GF-D8 (cell line): ENCODE measurements at places on chromosomes 2 and 18.

DNA sequence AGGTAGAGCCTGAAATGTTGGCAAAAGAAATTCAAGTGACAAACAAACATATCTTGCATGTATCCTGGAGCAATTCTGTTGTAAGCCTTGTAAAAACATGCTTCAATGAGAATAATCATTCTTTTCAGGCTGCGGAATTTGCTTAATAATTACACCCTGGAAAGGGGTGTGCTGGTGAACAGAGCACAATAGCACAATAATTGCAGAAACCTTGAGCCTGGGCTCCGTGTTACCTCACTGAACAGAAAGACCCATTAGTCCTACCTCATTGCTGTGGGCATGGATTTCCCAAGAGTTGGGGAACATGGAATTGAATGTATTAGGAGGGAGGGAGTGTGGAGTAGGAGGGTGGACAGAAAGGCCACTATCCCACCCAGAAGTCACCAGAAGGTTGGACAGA is 168.0 kb upstream of the ALKAL2 start:
- no peak for DNase-seq

DNA sequence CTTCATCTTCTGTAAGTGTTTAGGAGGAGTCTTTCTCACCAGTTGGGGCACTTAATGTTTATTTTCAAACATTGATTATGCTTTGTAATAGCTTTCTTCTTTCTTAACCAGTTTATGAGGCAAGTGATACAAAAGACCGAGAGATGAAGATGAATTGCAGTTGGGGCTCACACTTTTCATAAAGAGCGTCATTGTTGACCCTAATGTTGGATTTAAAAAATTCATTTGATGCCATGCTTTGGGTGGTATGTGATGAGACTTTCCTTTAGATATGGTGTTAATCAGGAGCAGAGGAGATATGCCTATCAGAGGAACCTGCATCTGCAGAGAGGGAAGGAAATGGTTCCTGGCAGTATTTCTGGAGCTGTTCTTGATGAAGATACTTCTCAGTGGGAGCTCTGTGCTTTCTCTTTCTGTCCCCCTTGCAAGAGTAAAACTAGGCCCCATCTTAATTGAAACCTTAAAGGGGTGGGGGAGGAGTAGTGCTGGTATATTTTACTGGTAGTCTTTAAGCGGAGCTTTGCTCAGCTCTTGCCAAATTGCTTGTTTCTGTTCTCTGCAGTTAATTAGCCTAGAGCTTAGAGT is 2.3 kb downstream of the EML4 start:
- no peak for DNase-seq

DNA sequence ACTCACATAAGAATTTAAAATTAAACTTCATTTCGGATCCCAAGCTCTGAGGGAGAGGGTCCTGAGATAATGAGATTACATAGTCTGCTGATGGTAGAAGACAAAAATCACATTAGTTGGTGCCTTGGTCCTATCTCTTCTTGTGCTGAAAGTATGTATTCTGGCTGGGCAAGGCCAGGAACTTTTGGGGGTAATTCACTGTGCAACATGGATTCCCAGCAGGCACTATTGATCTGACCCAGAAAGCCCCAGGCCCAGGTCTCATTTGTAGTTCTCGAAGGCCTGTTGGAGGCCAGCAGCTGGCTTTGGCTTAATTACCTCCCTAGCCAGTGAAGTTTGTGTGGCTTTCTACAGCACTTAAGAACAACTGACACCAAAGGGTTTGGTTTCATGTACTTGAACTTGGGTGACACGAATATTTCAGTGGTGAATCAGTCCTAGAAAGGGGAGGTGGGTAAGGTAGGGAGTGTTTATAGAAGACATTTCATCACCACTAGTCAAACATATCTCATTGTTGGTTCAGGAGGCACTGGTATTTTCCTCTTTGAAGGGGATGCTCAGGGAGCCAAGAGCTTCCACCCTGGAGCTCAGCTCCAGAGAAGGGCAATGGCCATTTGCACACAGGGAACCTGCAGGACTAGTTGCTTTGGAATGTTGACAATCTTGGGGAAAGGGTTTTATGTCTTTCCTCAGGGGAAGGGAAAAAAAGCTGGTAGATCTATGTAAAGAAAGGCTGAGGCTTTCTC is 217.8 kb downstream of the OSR1 start:
- DNase-seq = no peak

DNA sequence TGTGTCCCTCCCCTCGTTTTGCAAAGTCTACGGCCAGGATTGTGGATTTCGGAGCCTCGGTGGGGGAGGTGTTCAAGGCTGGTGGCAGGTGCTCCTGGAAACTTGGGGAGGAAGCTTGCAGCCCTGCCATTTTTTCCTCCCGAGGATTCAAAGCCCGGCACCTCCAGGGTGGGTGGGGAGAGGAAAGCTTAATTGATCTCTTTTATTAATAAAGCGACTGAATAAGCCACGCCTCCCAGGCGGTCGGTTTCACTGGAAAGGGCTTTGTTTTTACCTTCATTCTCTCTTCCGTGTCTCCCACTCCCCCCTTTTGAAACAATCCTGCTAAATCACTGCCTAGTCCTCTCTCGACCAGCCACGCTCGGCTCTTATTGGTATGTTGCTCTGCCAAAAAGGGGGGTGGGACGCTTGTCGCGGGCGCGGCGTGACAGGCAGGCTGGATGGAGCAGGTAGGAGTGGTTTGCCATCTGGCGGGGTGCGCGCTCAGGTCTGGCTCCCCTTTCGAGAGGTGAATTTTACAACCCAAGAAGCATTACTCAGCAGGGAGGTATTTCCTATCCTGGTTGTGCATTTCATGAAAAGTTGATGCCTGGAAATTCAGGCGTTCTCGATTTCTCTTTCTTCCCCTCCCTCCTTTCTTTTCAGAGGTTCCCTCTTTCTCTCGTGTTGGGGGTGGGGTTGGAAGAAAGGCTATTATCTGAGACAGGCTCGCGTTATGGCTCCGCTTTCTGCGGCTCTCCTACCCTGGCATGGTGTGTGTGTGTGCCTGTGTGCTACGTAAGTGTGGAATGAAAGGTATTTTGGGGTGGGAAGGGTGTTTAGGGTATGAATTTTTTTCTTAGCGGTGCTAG is 1.4 kb downstream of the NEDD4L start:
- no peak for DNase-seq

- DNase-seq = no peak
Measured at GRCh38 chr2:142052220-142052863, 78.5 kb downstream of the LRP1B start.
